ENCODE measurements at places on chromosomes 2 and 18. TPM values are rescaled to one million over a fixed set of nuclear protein-coding genes. Genes with fewer than 3 reads are reported as not detected.

GRCh38 chr2:7077660-7078267 is 160.6 kb downstream of the RNF144A start:
- ATAC-seq: no peak

DNA sequence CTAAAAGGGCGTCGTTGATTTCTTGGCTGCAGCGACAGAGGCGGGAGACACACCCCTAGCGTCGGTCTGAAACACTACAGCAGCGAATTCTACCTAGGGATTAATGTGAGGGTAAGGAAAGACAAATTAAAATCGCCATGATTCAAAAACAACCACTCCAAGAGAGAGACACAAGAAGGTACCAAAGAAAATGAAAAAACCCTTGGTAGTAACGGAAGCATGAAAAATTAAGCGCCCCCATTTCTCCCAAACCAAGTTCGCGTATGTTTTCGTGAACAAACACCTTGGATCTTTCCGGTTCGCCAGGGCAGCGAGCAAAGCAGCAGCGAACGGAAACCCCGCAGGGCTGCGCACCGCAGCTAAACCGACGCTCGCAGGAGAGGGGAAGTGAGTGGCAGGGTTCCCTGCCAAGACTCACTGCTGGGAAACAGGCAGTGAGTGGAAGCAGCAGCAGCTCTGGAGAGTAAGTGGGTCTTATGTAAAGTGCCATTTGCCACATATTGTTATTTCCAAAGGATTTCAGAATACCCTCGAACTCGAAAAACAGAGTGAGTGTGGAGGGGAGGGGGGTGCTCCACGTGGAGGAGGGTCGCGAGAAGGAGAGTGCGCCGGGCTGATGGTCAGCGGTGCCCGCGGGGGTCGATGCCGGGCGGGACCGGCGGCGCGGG is 1.0 kb downstream of the PPP3R1 start:
- ATAC-seq: peak; percentile 66

Gene TEX44
- not detected for total RNA-seq

GRCh38 chr2:238670111-238670585 is 177.7 kb upstream of the TWIST2 start:
- peak; percentile 89 for ATAC-seq

- no peak for ATAC-seq
These were observed 29.3 kb downstream of the CD8B2 start for GRCh38 chr2:106516436-106516835.

GRCh38 chr18:73688851-73689711 is 458.6 kb downstream of the FBXO15 start:
- no peak for ATAC-seq

DNA sequence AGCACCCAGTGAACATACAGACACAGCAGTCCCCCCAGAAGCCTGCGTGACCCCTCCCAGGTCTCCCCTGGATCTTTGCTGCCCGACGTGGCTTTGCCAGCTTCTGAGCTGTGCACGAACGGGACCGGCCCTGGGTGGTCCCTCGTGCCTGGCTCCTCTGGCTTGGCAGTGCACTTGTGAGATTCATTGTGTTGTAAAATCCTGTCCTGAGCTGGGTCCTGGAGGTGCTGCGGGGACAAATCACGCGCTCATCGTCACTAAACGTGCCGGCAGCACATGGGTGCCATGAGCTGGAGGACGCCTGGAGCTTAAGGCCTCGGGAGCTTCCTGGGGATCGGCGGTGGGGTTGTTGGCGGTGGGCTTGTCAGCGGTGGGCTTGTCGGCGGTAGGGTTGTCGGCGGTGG is 104.9 kb downstream of the FAM210A start:
- ATAC-seq: no peak

Gene ACKR3
- 1.7 TPM for total RNA-seq

Gene CKAP2L
- 35.8 TPM for total RNA-seq

GRCh38 chr18:77736842-77737241 is 487.2 kb downstream of the GALR1 start:
- no peak for ATAC-seq

DNA sequence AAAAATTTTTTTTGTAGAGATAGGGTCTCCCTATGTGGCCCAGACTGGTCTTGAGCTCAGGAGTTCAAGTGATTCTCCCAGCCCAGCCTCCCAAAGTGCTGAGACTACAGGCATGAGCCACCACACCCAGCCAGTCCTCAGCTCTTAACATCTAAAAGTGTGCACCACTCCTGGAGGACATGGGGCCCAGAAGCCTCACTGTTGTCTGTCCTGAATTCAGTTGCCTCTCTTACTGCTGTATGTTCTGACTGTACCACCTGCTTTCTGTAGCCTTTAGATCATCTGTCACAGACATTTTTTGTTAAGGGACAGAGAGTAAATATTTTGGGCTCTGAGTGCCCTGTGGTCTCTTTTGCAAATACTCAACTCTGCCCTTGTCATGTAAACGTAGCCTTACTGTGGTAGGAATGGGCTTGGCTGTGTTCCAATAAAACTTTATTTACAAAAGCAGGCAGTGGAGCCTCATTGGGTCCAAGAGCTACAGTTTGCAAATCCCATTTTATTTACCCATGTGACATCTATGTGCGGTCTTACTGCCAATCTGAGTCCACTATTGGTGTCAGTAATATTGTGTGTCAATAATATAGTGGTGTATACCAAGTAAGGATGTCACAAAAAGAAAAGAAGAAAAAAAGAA is 38.1 kb downstream of the TMEM37 start:
- no peak for ATAC-seq

DNA sequence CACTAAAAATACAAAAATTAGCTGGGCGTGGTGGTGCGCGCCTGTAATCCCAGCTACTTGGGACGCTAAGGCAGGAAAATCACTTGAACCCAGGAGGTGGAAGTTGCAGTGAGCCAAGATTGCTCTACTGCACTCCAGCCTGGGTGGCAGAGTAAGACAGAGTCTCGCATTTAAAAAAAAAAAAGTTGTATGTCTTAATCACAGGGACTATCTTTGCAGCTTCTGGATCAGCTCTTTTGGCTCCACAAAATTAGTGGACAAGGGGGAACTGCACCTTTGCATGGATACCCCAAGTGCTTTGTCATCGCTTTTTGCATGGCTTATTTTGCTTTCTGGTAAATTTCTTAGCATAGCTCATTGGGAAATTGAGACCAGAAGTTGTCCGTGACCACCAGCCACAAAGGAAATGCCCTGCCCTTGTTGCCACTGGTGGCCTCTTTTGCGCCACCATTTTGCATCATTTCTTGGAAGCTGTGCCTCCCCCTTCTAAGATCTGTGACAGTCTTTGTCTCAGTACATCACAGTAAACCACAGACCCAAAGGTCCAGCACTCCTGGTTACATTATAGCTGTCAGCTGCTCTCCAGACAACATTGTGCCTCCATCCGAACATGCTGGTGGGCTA is 43.9 kb upstream of the PCBP1 start:
- peak; percentile 94 for ATAC-seq

GRCh38 chr18:20971886-20972267 is 139.7 kb downstream of the ROCK1 start:
- ATAC-seq: no peak

Gene FAM228A
- 0.48 TPM for total RNA-seq

DNA sequence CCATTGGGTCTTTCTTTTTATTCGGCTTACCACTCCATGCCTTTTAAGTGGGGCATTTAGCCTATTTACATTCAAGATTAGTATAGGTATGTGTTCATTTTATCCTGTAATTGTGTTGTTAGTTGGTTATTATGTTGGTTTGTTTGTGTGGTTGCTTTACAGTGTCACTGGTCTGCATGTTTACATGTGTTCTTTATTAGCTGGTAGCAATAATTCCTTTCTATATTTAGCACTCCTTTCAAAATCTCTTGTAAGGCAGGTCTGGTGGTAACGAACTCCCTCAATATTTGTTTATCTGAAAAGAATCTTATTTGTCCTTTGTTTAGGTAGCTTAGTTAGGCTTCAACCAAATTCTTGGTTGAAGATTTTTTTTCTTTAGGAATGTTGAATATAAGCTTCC is 68.7 kb upstream of the XDH start:
- ATAC-seq: no peak

DNA sequence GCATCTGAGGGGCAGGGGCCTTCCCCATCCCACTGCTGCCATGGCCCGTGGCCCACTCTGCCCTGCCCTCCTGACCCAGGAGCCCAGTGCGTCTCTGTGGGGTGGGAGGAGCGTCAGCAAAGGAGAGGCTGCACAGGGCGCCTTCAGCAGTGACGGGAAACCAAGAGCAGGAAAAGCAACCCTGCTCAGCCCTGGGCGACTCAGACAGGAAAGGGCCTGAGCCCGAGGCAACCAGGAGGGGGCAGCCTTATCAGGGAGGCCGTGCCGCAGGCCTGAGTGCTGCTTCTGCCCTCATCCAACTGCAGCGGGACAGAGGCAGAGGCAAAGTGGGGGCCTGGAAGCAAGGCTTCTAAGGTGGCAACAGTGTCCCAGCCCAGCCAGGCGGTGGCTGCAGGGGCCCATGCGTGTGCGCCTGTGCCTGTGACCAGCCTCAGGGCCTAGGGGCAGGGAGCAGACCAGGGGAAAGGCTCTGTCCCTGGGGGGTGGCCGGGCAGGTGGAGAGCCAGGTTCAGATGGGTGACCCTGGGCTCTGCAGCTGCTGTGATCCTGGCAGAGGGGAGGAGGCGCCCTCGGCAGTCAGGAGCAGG is 23.3 kb upstream of the ALPI start:
- peak; percentile 40 for ATAC-seq

Gene MOCOS
- 0.19 TPM for total RNA-seq

DNA sequence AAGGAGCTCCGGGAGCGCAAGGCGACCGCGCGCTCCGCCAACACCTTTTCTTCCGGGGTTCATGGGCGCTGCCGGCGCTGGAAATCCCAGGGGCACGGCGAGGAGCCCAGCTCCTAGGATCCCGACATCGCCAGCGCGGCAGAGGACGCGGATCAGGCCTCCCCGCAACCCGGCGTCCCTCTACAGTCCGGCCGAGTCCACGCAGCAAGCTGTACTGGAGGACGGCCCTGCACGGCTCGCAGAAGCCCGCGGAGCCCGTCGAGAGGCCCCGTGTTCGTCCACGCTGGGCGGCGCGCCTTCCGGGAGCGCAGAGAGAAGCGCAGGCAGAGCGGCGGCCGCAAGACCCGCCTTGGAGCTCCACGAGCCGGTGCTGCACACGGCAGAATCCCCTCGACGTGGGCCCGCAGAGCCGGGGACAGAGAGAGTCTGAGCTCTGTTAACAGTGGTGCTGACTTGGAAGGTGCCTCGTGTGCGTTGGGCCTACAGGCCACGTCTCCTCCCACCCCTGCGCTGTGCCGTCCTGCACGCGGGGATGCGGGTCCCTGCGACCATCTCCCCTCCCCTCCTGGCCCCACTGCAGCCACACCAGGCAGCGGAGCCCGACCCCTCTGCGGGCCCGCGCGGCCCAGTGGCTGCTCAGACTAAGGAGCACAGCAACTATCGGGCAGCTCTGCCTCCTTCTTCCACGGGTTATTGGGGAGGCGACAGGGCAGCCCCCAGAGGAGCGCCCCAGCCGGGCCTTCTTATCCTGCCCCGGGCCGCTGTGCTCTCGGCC is 28.1 kb upstream of the PTPN2 start:
- ATAC-seq: no peak

- no peak for ATAC-seq
These were observed 81.6 kb downstream of the AGAP1 start for GRCh38 chr2:235575431-235575830.

DNA sequence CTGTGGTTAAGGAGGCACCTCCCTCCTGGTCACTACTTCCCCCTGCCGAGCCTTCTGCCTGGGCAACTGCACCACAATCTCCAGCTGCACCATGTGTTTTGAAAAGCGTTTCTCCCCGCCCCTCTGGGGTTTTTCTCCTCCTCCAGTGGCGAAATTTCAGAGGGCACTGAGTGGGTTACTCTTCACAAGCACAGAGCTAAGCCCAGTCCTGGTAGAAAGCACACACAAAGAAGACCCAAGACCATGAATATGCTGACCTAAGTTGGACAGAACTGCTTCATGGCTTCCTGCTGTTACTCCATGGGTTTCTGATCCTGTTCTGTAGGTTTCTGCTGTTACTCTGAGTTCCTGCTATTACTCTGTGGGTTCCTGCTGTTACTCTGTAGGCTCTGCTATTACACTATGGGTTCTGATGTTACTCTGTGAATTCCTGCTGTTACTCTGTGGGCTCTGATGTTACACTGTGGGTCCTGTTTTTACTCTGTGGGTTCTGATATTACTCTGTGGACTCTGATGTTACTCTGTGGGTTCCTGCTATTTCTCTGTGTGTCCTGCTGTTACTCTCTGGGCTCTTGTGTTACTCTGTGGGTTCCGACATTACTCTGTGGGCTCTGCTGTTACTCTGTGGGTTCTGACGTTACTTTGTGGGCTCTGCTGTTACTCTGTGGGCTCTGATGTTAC is 216.6 kb downstream of the RTP5 start:
- peak; percentile 74 for ATAC-seq

DNA sequence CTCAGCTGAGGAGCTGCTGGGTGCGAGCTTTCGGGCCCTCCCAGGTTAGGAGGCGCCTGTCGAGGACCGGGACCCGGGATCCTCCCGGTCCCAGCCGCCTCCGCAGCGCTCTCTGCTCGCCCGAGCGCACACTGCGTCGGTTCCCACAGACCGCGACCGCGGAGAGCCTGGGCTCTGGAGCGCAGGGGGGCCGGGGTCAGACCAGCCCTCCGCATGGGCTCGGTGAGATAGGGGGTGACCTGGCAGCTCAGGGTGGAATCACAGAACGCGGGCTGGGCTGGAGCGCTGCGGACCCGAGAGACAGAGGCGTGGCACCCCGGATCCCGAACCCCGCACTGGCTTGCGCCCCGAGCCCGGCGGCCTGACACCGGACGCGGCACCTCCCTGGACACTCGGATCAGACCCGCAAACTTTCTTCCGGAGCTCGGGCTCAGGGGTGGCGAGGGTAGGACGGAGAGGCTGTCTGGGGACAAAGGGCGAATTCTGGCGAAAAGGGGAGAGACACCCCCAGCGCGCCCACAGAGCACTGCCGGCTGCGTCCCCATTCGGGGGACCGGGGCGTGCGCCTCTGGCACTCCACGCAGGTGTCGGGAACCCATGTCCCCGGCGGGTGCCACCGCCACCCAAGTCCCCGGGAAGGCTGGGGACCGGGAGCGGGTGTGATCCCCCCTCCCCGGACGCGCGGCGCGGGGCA is 612 bp downstream of the DIPK1C start:
- ATAC-seq: no peak

DNA sequence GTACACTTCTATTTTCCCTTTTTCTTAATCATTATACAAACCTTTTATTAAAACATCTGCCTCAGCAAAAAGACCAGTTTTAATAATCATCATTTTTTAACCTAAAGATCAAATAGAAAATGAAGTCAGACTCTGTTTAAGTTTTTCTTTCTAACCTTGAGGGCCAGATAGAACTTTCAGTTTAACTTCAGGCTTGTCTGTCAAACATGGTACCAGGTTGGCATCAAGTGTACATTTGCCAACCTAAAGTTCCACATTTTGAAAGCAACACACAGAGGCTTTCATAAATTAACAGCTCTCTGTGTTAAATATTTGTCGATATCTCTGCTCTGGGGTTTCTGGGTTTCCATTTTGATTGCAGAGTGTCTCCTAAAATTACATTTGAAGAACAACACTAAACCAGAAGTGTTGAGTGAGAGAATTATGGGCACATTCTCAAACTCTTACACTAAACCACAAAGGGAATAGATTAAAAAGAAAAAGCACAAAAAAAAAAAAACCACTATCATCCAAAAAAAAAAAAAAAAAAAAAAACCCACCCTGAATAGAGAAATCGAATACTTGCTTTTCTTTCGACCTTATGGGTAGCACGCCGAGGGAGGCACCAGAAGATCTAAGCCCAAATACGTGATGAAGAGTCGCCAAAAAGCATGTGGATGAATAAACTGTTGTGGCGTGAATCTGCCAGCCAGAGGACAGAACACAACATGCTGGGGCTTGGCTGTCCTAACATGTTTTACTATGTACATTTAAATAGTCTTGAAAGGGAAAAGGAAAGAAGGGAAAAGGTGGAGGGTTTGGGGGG is 166.2 kb downstream of the TCF4 start:
- no peak for ATAC-seq

Gene FSIP2
- total RNA-seq: 0.30 TPM

All from activated T-helper 17 cell treated with anti-CD3 and anti-CD28 coated beads, Interleukin-2, amount 50 U/mL, for 72 hours (primary cell).